Posterior vena cava (tissue), 2 donors: ENCODE measurements at places on chromosomes 6 and 20. TPM values are rescaled to one million over a fixed set of nuclear protein-coding genes. Genes with fewer than 3 reads are reported as not detected.

PRDM13 gene
- total RNA-seq = not detected

DNA sequence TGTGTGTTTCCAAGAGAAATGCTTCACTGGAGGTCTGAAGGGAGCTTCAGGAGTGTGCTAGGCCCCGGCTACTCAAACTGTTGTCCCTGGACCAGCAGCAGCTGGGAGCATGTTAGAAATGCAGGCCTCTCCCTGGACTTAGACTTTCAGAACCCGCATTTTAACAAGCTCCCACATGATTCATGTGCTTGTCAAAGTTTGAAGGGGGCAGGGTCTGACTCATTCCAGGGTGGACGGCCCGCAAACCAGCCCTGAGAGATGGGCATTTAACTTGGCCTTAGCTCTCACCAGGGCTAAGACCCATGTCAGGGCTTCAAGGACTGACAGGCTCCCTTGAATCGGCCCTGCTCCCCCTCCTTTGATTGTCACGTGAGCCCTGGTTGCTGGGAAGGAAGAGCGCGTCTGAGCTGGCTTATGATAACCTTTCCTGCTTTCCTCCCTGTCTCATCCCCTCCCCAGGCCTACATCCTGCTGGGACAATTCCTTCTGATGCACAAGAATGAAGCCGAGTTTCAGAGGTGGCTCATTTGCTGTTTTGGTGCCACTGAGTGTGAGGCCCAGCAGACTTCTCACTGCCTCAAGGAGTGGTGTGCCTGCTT, 35.5 kb downstream of the BANF2 start:
- no peak for DNase-seq

DNA sequence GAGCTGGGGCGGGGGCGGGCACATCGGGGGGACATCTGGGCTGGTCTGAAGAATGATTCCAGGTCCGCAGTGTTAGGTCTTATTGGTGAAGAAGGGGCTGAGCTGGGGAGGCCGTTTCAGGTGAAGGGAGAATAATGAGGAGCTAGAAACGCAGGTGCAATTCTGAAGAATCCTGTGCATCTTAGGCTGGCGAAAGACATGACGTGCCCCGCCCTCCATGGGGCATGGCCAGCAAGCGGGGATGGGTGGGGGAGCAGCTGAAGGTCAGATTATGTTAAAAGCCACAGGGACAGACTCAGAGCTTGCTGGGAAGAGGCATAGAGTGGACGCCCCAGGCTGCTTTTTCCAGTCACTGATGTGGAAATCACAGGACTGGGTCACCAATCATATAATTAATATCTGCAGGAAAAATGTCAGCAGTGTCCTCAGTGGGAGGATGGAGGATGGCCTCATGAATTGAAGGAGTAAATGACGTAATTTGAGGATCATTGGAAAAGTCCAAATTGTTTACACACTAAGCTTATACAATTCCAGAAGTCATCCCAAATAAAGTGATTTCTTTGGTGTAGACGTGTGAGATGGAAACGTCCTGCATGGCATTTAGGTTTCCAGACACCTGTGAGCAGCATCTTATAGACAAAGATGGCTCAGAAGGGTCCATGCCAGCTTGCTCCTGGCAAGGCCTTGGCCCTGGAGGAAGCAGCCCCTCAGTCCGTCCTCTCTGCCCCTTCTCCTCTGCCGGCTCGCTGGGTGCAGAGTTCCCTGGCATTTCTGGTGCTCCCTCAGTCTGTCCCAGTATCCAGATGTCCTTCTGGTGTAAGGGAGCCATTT, 109.6 kb upstream of the FRMD1 start:
- peak; percentile 72 for DNase-seq

- DNase-seq = no peak
Observed at GRCh38 chr20:19779634-19780033, 21.6 kb downstream of the RIN2 start.

- DNase-seq = no peak
Observed at GRCh38 chr20:49693435-49694171, 20.1 kb downstream of the B4GALT5 start.

DNA sequence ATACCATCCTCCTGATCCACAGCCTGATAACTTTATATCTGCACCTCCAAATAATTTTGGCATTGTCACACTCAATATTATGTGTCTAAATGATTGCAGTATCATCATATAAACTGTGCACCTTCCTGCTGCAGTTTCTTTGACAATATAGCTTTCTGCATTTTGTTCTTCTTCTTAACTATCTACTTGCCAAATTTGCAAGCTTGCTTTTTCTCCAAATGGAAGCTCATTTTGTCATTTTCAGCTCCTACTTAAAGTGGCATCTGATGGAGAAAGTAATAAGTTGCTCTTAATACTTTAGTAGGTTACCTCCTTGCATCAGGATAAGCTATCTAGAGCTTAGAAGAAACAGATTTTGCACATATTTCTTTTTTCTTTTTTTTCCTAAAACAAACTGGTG, 74.0 kb upstream of the DEFB112 start:
- no peak for DNase-seq

- no peak for DNase-seq
Observed at GRCh38 chr6:169092375-169092774, 161.3 kb downstream of the THBS2 start.

- DNase-seq = no peak
Observed at GRCh38 chr20:1625083-1625690, 5.4 kb upstream of the SIRPB1 start.

- no peak for DNase-seq
Observed at GRCh38 chr6:1890071-1890470, 280.4 kb downstream of the FOXC1 start.

GRCh38 chr6:107547451-107547840, 57.5 kb downstream of the SOBP start:
- no peak for DNase-seq

GRCh38 chr6:36676141-36677058, 2.1 kb upstream of the CDKN1A start:
- DNase-seq = no peak

- DNase-seq = no peak
Observed at GRCh38 chr6:3506751-3507383, 50.0 kb upstream of the SLC22A23 start.

- DNase-seq = peak; percentile 92
Observed at GRCh38 chr6:31270788-31271640, 878 bp downstream of the HLA-C start.

DNA sequence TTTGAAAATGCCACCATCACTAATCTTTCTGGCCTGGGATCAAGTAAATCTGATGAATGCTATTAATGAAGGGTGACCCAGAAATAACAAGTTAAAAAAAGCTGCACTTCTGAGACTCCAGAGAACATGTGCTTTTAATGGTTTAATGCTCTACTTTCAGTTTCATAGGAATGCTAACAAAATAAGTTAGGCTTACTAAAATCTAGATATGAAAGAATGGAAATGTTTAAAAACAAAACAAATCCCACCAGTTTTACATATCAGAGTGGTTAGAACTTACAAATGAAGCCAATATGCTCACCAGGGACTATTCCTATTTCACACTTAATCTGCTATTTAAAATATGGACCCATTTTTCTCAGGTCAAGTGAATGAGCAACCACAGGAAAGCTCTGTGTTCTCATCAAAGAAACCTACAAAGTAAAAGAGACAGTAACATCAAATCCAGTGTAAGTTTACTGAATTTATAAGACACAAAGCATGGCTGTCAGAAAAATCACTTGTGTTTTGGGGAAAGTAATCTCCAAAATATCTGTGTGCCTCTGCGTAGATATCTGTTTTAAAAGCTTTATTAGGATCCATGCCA, 40.3 kb downstream of the FYN start:
- DNase-seq = no peak

GRCh38 chr6:151690303-151690702, 117.2 kb upstream of the ESR1 start:
- no peak for DNase-seq

DNA sequence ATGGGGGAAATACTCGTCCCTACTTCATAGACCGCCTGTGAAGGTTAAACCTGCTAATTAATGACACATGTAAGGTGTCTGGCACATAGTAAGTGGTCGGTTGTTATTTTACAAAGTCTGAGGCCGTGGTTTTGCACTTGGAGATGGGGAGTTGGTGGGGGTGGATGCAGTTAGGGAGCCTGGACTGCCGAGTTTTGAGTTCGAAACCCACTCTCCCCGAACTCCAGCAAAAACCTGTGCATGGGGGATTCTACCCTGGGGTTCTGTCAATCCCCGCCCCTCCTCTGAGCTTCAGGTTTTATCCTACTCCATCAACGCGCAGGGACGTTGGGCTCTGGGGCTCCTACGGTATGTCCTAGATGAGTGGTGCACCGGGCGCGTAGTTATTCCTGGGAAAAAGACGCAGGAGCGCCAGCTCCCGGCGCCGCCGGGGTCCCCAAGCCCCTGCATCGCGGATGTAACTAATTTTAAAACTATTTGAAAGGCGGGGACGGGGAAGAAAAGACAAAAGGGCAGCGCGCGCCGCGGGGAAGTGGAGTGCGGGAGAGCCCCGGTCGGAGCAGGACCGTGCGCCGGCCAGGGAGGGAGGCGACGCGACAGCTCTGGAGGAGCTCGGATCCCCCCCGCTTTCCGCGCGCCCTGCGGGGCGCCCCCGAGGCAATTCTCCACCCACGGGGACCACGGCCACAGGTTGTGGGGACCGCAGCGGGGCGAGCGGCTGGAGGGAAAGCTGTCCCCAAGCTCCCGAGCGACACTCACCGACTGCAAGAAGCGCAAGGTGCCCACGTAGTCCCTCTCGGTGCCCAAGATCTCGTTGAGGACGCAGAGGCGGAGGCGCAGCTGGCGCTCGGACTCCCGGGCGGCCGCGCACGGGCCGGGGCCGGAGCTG, 672 bp downstream of the PREX1 start:
- DNase-seq = peak; percentile 84

DNA sequence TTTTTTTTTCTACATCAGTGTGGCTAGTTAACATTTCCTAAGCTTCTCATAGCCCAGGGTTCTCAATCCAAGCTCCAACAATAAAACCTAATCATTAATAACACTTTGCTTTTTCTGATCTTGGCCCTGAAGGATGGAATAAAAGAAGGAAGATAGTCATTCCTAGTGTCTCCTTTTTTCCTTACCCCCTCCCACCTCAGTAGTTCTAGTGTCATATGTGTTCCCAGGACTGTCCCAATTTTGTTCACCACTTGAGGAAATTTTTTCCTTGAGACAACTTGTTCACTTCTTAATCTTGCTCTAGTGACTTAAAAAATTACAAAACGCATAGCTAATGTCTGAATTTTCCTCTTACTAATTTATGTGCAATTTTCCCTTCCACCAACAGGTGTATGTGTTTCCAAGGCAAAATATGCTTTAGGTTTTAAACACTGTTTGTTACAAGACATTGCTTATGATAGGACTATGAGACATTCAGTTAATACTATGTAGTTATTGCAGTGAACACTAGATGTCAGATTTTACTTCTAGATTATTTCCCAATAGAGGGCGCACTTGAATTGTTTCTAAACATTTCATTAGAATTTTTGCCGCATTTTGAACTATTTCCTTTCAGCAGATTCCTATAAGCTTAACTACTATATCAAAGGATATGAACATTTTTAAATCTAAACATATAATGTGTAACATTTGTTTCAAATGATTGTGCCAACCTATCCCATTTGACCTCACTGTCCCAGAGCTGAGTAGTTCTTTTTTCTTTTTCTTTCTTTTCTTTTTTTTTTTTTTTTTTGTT, 18.5 kb upstream of the C6orf141 start:
- no peak for DNase-seq

- no peak for DNase-seq
Observed at GRCh38 chr20:40955326-40955725, 73.3 kb upstream of the TOP1 start.
